Left renal pelvis (tissue), 4 donors: ENCODE measurements at places on chromosomes 11 and 22.

GRCh38 chr11:45454917-45455401 is 168.8 kb upstream of the SYT13 start:
- DNase-seq: no peak

- DNase-seq: no peak
Measured at GRCh38 chr11:72781313-72782080, 12.3 kb downstream of the STARD10 start.

GRCh38 chr22:39332441-39333064 is 13.1 kb upstream of the RPL3 start:
- no peak for DNase-seq

DNA sequence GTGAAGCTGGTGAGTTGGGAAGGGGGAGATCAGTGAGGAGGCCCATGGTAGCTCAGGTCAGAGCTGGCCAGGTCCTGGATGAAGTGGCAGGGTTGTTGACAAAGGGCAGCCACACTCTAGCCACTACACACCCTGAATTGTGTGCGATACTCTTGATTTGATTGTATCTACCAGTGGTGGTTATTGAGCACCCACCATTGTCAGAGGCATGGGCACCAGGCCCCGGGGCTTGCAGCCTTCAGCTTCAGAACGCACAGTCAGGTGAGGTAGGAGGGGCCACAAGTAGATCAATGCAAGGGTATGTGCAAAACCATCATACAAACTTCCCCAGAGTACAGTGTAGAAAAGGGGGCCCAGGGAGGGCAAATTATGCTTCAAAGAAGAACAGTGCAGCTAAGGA is 38.1 kb downstream of the MICAL2 start:
- no peak for DNase-seq

- no peak for DNase-seq
Measured at GRCh38 chr11:46889689-46890475, 28.5 kb downstream of the LRP4 start.
